ENCODE measurements at places on chromosomes 5 and 9.

GRCh38 chr5:676699-677076, 16.5 kb downstream of the TPPP start:
- DNase-seq: no peak

DNA sequence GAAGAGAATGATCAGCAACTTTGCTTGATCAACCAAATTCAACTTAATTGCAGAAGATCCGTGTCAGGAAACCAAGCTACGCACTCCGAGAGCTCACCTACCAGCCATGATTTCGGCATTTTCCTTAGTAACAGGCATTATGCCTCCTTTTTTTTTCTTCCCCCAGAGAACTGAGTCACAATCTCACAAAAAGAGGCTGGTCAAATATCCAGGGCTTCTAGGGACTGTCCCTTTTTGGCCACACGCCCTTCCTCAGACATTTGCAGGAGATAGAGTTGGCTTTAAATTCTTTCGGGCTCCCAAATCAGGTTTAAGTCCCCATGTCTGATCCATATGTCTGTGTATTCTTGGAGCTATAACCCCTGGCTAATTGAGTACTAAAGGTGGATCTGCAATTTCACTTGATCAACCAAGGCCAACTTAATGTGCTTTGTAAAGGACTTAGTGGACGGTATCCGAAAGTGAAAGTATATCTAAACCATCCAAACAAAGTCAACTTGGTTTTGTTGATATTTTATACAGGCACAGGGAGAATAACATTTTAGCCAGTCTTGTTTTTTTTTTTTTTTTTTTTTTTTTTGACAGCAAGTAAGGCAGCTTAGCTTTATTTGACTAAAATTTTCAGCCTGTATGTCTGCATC, 100.8 kb upstream of the TBCA start:
- DNase-seq: no peak

DNA sequence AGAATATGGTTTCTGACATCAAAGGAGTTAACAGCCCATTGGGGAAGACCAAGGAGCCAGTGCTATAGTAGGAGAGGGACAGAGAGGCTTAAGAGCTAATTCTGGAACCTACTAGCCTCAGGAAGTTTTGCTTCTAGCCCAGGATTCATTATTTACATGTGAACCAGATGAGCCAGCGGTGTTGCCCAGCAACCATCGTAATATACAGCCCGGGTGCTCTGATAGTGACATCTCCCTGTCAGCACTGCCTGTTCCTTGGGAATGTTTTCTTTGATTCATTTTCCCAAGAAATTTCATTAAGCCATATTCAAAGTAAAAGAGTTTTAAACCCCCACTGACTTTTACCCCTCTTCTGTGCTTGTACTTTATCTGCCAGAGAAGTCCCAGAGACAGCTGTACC, 217.4 kb upstream of the ADAMTSL1 start:
- DNase-seq: no peak

DNA sequence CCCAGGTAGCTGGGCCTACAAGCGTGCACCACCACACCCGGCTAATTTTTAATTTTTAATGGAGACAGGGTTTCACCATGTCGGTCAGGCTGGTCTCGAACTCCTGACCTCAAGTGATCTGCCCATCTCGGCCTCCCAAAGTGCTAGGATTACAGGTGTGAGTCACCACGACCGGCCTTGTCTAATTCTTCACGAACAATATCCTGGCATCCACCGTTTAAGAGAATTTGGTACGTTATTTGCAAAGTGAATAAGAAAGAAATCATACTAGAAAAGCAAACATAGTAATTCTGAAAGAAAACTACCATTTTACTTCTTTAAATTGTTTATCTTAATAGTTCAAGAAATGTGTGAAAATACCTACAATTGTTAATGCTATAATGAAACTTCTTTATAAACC, 42.9 kb upstream of the TRIO start:
- no peak for DNase-seq

- DNase-seq: no peak
These were observed 32.7 kb upstream of the ENHO start for GRCh38 chr9:34555500-34555899.

- no peak for DNase-seq
These were observed 49.5 kb upstream of the SUSD1 start for GRCh38 chr9:112224401-112225289.

GRCh38 chr9:99092643-99093491, 12.0 kb upstream of the TGFBR1 start:
- DNase-seq: no peak

DNA sequence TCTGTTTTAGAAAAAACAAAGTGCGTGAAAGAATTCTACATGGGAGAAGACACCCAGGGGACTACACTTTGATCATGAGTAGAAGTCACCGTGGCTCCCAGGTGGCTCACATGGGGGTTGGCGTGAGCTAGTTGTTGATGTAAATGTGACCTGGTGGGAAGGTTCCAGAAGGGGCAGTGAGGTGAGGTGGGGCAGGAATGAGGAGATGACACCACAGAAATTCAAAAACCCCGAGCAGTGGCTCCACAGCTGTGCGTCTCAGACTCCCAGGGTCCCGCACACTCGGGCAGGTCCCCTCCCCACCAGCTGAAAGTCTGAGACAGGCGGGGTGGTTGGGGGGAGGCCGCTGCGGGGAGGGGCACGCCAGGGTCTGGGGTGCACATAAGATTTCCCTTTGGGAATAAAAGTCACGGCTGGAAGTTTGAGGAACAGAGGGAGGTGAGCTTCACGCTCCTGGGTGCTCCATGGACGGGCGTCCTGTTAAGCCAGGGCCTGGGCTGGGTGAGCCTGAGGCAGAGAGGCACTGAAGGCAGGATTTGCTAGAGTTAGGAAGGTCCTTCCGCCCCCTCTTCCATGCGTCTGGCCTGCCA, 29.9 kb downstream of the GLT6D1 start:
- no peak for DNase-seq

GRCh38 chr5:76874088-76874581, 24.3 kb downstream of the S100Z start:
- no peak for DNase-seq

DNA sequence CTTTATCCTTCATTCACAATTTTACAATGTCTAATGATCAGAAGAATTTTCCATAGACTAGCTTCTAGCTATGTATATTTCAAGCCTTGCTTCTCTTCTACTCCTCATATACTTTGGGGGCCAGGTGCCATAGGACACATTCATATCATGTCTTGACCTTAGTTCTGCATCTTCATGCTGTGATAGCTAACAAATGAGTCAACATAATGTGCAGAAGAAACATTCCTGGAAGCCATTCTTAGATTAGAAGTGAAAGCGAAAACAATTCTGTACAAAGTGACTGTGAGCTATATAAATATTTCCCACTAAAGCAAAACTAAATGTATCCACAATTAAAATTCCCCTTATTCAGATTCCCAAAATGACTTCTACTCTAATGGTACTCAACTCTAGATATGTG, 320.2 kb upstream of the NREP start:
- DNase-seq: no peak

DNA sequence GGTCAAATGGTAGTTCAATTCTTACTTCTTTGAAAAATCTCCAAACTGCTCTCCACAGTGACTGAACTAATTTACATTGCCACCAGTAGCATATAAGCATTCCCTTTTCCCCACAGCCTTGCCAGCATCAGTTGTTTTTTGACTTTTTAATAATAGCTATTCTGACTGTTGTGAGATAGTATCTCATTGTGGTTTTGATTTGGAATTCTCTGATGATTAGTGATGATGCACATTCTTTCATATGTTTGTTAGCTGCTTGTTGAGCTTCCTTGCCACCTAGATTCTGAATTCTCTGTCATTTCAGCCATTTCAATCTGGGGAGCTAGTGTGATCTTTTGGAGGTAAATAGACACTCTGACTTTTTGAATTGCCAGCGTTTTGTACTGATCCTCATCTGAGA, 24.0 kb downstream of the CDK20 start:
- DNase-seq: no peak

GRCh38 chr5:157143127-157143971, 684 bp upstream of the MED7 start:
- no peak for DNase-seq

DNA sequence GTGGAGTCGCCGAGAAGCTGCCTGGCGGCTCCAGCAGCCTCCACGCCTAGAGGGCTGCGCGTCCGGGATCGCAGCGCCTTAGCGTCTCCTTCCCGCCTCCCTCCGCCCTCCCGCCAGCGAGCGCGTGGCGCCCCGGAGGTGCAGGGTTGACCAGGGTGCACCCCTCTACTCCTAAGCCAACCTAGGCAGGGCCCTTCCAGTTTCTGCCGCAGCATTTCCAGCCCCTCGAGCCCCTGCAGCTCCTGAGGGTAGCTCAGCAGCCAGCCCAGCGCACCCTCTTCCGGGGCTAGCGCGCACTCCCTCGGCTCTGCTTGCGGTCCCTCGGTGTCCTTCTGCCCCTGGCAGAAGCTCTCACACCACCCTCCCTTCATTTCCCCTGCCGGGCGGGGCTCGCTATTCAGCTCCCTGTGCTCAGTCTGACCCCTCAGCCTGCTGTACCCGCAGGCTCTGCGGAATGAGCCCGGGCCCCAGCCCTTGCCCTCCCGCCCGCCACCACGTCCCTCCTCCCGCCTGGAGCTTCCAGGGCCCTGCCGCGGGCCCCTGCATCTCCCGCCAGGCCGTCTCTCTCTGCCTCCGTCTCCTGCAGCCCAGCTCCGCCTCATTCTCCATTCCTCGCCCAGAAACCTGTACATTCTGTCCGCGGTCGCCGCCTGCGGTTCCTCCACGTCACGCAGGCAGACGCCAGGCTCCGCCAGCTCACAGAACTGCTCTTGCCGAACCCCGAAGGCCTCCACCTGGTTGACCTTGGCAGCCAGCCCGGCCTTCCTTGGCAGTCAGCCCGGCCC, 61.8 kb downstream of the SPATA31C2 start:
- no peak for DNase-seq

- DNase-seq: no peak
These were observed 30.9 kb downstream of the GSN start for GRCh38 chr9:121298689-121299466.

- DNase-seq: no peak
These were observed 15.9 kb downstream of the SRD5A1 start for GRCh38 chr5:6649186-6649585.

- no peak for DNase-seq
These were observed 234.2 kb upstream of the ADAMTS16 start for GRCh38 chr5:4905674-4906520.

DNA sequence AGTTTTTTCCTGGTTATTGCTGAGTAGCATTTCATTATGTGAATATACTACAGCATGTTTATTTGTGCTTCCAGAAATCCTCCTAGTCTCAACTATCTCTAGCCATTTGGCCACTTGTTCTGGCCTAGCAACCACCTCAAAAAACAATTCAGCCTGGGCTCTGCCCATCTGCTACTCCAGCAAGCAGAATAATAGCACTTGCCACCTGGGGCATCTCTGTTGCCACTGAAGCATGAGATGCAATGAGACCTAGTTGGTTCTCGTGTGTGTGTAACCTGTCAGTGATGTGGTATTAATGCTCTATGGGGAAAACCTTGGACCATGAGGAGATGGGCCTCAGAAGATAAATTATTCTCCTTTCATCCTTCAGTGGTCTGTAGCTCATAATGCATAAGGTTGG, 129.5 kb downstream of the RNF180 start:
- no peak for DNase-seq
